ENCODE measurements at places on chromosomes 7 and 10.

DNA sequence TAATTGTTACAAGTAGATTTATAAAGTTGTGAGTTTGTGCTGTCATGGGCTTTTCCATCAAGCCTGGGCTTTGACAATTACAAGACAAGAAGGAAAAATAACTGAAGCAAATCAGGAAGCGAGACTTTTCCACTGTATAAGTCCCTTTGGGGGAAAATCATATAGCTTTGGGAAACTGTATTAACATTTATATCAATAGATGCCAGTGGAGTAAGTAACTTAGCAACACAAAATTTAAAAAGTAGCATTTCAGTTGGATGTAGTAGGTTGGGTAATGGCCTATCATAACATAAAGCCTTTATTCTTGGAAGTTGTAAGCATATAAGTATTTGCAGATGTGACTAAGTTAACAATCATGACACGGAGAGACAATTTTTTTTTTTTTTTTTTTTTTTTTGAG lies 931.1 kb downstream of the CNTNAP2 start:
- no peak for DNase-seq

DNA sequence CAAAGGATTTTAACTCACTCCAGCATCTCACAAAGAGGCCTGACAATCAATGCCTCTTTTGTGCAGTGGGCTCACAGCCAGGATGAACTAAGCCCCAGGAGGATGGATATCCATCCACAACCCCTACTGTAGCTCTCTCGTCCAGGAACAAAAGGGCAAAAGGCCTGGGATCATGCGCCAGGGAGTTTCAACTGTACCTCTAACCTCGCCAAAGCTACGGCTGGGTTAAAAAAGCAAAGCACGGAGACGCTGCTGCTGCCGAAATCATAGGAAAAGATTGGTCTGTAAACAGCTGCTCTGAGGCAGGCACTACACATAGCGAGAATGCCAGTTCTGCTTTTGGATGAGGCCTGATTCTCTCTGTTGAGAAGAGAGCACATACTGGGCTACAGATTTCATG lies 32.1 kb downstream of the VSTM4 start:
- no peak for DNase-seq

DNA sequence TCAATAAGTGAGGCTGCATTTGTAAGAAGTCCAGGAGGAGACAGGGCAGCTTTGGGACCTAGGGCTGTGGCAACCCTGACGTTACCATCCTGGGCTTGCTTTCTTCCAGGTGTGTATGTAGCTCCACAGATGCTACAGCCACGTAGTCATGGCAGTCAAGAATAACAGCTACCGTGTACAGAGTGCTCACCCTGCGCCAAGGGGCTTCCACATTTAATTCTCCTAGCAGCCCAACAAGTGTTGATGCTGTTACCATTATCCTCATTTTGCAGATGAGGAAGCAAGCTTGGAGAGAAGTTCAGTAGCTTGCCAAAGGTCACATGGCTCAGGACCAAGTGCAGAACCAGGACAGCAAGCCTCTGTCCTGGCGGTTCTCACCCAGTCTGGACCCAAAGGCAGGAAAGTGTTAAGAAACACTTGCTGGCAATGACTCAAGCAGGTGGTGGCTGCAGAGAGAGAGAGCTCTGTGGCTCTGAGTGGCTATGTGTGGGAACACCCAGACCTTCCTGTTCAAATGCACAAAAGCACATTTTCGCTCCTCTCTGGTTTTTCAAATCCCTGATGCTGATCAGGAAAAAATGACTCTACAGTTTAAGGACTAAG lies 89.8 kb downstream of the CREM start:
- no peak for DNase-seq

DNA sequence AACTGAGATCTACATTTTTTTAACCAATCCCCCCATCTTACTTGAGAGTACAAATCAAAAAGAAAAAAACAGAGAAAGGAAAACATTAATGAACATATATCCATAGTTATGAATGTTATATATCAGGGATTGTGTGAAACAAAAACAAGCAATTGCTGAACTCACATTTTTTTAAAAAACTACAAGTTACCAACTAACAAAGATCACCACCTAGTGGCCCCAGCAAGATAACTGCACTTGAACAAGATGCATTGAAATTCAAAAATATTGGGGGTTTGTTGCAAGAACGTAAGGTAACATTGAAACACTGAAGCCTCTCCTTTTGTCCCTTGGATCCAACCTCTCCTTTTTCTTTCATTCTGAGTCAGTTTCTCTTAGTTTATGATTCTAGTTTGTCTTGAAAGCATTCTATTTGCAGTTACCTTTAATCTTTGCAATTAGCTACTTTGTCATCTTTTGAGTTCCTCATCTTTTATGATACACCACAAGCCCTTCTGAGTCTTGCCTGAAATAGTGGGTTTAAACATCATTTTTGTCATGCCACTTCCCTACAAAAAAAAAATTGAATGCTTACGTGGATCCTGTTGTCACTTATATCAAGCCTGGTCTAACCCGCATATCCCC lies 87.3 kb upstream of the TES start:
- no peak for DNase-seq

DNA sequence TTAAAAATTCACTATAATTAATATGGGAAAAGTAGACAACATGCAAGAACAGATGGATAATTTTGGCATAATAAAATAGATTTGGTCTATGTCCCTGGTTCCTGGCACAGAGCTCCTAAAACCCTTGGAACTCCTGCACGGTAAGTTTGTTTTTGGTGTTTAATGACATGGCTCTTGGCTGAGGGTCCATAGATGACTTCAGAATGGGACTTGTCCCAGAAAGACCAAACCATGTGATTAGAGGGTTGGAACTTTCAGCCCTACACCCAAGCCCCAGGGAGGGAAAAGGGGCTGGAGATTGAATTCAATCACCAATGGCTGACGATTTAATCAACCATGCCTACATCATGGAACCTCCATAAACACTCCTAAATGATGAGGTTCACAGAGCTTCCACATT lies 12.6 kb upstream of the GSDME start:
- no peak for DNase-seq
